ENCODE measurements at places on chromosomes 2 and 18.

DNA sequence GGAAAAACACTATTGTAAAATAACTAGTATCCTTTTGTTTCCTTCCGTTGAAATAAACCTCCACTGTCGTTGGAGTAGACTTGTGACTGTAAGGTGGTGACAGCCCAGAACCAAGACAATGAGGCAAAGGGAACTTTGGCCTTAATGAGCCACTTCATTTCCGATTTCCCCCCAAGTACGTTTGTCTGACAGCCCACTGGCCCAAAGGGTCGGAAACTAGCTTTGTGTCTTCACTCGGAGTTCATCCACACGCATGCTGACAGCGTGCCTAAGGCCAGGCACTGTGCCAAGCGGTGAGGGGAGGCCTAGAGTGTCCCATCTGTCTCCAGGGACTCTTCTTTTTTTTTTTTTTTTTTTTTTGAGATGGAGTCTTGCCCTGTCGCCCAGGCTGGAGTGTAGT is 21.0 kb downstream of the HJURP start:
- no peak for DNase-seq

DNA sequence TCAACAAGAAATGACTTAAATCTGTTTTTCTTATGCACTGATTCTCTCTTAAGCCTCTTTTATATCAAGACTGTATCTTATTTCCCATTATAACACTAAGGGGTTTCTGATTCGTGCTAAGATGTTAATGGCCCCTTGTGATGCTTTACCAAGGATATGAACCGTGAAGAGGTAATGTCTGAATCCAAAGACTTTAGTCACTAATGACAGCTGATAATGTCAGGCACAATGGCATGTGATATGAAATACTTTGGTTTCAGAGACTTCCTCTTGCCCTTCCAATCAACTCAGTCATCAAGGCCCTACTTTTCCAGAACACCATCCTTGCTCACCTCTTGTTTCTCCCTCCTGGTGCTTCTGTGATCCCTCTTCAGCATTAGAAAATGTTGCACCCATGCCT is 262.8 kb downstream of the KCNE4 start:
- no peak for DNase-seq

DNA sequence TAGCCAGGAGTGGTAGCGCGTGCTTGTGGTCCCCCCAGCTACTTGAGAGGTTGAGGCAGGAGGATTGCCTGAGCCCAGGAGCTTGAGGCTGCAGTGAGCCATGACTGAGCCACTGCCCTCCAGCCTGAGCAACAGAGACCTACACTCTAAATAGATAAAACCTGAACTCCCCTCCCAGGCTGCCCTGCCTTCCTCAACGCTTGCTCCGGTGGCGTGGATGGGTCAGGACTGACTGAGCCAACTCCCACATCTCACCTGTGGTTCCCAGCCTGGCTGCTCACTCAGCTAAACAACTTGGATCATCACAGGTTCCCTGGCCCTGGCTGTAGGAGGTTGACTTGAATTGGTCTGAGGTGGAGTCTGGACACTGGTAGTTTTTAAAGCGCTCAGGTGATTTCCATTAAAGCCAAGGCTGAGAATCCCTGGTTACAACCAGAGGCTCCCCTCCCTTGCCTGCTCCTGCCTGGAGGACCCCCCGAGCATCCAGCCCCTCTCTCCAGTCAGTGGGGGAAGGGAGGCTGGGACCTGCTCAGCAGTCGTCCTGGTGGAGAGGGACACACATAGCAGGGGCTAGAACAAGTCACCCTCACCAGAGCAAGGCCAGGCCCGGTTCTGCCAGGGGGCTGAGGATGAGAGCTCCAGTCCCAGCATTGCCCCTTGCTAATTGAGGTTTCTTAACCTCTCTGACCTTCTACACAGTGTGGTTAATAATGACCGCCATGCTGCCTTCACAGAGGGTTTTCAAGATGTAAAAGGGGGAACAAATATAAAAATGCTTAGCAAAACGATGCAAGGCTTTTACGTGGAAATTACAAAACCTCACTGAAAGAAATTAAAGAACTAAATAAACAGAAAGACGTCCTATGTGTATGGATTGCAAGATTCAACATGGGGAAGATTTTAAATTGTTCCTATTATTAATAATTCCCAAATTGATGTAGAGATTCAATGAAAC is 46.9 kb upstream of the TAF1B start:
- DNase-seq = peak; percentile 42

- DNase-seq = no peak
These were observed 139.6 kb upstream of the RAB12 start for GRCh38 chr18:8469544-8470130.

GRCh38 chr18:77000527-77000926 is 132.1 kb downstream of the MBP start:
- peak; percentile 68 for DNase-seq

- no peak for DNase-seq
These were observed 234.0 kb downstream of the ZNF407 start for GRCh38 chr18:74831571-74832250.

DNA sequence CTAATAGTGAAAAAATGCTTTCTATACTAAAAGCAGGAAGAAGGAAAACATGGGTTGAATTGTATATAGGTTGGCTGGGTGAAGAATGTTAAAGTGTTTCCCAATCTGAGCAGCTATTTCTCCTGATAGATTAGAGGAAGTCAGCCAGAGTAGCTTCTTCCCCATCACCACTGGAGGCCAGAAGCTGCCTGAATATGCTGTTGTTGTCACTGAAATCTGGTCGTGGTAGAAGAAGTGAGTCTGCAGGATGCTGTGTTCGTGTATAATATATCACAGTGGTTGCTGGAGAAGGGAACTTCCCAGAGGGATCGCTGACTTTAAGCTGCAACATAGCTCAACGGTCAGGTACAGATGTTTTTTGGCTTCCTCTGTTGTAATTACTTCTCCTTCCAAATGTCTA is 247.5 kb upstream of the LRATD1 start:
- no peak for DNase-seq

DNA sequence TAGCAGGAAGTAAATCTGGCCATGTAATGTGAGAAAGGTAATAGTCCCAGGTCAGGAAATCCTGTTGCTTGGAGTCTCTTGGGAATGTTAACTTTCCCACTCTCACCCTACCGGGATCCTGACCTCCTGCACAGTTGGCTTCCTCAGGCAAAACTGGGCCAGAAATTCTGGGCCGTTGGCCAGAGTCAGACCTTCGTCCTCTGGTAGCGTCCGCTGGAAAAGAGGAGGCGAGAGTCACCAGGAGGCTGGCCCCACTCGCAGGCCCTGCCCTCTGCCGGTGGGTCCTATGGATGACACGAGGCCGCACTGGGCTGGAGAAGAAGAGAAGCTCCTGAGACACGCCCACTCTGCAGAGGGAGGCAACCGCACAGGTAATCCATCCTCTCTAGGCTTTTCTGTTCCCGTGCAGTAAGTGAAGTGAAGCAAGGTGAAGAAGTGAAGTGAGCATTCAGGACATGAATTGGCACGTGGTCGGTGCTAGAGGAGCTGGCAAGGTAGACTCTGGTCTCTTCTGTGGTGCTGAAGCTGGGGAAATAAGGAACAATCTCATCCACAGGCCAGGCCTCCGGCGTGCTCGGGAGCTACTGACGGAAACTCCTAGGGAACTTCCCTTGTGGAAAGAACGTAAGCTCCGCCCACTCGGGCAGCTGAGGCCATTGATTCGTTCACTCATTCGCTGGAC is 182.7 kb upstream of the GLI2 start:
- DNase-seq = peak; percentile 82

GRCh38 chr2:36650031-36650829 is 46.3 kb upstream of the VIT start:
- DNase-seq = peak; percentile 10

DNA sequence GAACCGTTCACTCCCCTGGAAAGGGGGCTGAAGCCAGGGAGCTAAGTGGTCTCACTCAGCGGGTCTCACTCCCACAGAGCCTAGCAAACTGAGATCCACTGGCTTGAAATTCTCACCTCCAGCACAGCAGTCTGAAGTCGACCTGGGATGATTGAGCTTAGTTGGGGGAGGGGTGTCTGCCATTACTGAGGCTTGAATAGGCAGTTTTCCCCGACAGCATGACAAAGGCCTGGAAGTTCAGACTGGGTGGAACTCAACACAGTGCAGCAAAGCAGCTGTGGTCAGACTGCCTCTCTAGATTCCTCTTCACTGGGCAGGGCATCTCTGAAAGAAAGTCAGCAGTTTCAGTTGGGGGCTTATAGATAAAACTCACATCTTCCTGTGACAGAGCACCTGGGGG is 292.5 kb downstream of the NUP35 start:
- no peak for DNase-seq

- DNase-seq = no peak
These were observed 6.9 kb downstream of the NEU2 start for GRCh38 chr2:233039212-233039845.

- DNase-seq = no peak
These were observed 22.1 kb upstream of the RNF103 start for GRCh38 chr2:86645752-86646151.

DNA sequence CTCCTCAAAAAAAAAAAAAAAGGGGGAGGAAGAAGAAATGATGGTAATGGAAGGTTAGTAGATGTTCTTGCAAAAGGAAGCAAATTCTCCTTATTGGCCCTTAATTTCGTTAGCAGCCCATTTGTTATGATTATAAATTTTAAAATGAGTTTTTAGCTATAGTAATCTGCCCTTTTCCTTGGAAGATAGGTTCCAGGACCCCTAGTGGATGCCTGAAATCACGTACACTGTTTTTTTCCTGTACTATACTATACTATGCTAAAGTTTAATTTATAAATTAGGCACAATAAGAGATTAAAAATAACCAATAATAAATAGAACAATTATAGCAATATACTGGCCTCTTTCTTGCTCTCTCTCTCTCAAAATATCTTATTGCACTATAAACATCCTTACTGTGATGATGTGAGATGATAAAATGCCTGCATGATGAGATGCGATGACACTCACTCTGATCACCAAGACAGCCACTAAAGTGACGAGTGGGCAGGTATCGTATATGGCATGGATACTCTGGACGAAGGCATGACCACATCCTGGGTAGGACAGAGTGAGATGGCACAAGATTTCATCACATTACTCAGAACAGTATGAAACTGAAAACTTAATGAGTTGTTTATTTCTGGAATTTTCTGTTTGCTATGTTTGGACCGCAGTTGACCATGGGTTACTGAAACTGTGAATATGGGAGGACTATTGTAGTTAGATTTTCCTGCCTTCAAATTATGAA is 87.2 kb downstream of the KCTD18 start:
- no peak for DNase-seq

- DNase-seq = no peak
These were observed 48.2 kb downstream of the SPP2 start for GRCh38 chr2:234098681-234099080.

- no peak for DNase-seq
These were observed 54.0 kb upstream of the GPR45 start for GRCh38 chr2:105187531-105187930.

- DNase-seq = no peak
These were observed 53.0 kb downstream of the TRIP12 start for GRCh38 chr2:229868794-229869193.

- DNase-seq = no peak
These were observed 3.0 kb upstream of the GRB14 start for GRCh38 chr2:164624316-164624715.

DNA sequence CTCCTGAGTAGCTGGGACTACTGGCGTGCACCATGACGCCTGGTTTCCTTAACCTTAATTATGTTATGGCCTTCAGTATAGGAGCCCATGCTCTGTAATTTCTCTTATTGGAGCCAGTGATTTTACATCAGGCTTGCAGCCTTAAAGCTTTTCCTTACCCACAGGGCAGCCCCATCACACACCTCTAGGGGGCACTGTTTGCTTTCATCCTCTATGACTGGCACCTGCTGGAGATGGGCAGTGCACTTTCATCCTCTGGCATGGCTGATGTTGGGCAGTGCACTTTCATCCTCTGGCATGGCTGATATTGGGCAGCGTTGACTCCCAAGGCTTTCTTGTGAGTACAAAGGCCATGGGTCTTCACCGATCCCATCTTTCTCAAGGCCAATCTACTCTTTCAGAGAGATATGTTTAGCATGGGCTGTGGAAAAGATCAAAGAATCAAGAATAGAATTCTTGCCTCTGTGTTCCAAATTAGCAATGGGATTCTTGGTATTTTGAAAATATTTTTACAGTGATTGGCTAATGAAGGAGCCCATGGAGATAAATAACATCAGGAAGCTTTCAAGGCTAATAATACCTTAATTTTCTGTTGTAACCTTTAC is 80.7 kb upstream of the MEX3C start:
- peak; percentile 60 for DNase-seq

GRCh38 chr2:236963631-236964182 is 122.0 kb upstream of the COPS8 start:
- no peak for DNase-seq

Measured in nephron progenitor cell (in vitro differentiated cells).